Keratinocyte (primary cell): ENCODE measurements at places on chromosomes 12 and 14.
A peak's percentile ranks its signal among the peaks of the same experiment; 100 is the strongest.

DNA sequence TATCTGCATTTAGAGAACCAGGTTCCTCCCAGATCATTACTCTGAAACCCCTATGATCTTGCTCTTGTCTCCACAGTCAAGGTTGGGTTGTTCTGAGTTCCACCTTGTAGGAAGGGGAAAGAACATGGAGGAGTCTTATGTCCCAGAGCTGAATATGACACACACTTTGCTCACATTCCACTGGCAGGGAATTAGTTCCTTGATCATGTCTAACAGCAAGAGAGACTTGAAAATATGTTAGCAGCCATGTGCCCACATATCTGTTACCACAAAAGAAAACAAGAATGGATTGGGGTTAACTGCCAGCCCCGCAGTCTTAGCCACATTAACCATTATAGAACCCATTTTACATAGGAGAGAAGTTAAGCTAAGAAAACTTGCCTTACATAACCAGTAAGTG lies 71.1 kb upstream of the MDM1 start:
- DNase-seq, result no peak

DNA sequence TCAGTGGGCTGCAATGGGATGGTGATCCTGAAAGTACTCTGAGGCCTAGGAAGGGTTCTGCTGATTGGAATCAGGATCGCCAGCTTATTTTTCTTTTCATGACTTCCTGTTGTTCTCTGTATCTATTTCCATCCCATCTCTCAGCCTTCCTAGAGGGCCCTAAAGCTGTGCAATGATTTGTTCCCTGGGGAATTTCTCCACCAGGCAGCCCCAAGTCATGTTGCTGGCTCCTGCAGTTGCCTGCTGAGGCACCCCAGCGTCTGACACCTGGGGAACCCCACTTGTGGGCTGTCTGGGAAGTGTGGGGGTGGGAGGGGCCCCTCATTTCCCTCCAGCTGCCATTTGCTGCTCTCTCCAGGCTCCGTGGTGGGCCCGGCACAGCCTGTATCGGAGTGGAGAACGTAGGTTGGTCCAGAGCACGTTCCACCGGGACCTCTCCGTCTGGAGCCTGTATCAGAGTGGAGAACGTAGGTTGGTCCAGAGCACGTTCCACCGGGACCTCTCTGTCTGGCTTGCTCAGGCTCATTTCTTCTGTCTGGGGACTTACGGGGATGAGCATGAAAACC lies 138.3 kb downstream of the TSPAN9 start:
- no peak for DNase-seq

DNA sequence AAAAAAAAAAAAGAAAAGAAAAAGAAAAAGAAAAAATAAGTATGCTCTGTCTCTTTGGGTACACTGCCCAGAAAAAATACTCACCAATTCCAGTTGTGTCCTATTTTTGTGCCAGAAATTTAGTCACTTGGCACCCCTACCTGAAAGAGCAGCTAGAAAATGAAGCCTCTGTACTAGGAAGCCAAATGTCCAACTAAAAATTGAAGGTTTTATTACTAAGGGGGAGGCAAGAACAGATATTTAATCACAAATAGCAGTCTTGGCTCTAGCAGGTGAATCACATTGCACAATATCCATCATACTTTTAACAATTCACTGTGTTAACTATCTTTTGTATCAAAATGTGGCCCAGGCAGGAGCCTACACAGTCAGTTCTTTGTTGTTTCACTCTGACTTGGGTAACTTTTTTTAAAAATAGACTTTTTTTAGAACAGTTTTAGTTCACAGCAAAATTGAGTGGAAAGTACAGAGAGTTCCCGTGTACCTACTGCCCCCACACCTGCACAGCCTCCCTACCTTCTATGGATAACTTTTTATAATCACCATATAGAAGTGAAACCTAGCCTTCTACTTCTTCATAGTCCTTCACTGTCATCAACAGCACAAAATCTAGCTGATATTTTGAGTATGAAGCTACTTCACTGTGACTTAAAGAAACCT lies 87.1 kb upstream of the ATF7IP start:
- DNase-seq, result no peak

GRCh38 chr14:104101086-104101621 lies 15.7 kb downstream of the ASPG start:
- DNase-seq, result no peak

DNA sequence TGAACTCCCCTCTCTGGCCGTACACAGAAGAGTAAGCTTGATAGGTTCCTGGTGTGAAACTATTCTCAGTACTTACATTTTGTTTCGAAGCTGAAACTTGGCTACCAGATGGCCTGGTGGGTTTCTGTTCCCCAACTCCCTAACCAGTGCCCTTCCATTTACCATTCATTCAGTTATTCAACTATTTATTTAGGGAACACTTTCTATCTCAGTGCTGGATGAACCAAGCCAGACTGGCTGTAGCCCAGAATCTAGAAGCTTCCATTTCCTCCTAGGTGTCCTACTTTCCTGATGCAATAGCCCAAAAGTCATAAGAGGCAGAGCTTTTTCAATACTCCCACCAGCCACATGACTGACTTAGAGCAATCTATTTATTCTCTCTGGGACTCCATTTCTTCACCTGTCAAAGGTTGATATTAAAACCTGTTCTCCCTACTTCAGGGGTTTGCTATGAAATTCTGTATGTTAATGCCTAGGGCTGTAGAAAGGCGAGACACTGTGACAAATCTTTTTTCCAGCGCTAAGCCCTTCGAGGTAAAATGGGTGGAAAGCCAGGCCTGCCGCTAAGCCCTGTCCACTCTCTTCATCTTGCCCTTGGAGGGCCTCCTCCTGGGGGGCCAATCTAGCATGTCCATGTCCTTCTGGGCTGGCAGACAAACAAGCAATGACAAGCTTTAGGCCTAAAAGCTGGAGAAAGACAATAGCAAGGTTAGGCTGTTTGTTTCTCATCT lies 8.1 kb upstream of the IRF2BPL start:
- no peak for DNase-seq

DNA sequence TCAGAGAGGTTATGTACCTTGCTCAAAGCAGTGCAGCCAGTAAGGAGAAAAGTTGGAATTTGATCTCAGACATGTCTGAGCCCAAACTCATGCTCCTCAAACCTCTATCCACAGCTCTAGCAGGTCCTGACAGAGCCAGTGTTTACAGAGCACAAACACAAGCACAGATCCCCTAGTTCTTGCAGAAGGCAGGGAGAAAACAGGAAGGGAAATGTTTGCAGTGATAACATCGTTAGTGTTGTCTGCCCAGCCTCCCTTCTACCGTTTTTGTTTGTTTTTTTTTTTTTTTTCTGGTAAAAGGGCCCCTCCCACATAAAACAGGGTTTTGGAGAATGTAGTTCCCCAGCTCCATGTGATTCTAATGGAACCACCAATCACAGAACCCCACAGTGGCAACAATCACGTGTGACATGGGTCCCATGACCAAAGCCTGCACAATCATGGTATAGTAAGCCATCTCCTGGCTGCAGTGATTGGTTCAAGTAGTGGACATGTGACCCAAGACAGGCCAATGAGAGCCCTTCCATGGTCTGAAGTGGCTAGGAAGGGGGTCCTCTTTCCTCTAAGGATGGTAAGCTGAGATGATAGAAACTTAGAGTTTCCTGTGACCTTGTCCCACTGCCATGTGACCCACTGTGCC lies 513.4 kb downstream of the MED13L start:
- no peak for DNase-seq

GRCh38 chr12:83865431-83865830 lies 1047.2 kb downstream of the SLC6A15 start:
- DNase-seq, result no peak

GRCh38 chr12:104888481-104888880 lies 69.6 kb downstream of the SLC41A2 start:
- no peak for DNase-seq

GRCh38 chr12:95318071-95318545 lies 100.5 kb downstream of the VEZT start:
- no peak for DNase-seq

- DNase-seq, result no peak
These were observed 7.5 kb downstream of the FOXG1 start for GRCh38 chr14:28773861-28774691.

DNA sequence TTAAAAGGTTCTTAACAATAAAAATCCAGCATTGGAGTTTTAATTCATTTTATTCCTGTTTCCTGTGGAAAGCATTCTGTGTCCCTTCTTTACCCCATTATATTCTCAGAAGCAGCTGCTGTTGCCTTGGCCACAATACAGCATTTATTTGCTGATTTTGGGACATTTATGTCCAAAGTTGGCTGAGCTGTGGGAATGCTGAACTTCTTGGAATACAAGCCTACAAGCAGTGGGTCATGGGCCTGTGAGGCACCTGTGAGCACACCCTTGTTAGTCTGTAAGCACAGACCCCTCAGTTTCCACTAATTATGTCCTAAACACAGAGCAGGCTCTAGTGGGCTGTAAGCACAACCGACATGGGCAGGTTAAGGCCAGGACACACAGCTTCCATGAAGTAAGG lies 122.2 kb upstream of the IGF1 start:
- no peak for DNase-seq

GRCh38 chr14:76428611-76429010 lies 52.7 kb downstream of the ESRRB start:
- no peak for DNase-seq

DNA sequence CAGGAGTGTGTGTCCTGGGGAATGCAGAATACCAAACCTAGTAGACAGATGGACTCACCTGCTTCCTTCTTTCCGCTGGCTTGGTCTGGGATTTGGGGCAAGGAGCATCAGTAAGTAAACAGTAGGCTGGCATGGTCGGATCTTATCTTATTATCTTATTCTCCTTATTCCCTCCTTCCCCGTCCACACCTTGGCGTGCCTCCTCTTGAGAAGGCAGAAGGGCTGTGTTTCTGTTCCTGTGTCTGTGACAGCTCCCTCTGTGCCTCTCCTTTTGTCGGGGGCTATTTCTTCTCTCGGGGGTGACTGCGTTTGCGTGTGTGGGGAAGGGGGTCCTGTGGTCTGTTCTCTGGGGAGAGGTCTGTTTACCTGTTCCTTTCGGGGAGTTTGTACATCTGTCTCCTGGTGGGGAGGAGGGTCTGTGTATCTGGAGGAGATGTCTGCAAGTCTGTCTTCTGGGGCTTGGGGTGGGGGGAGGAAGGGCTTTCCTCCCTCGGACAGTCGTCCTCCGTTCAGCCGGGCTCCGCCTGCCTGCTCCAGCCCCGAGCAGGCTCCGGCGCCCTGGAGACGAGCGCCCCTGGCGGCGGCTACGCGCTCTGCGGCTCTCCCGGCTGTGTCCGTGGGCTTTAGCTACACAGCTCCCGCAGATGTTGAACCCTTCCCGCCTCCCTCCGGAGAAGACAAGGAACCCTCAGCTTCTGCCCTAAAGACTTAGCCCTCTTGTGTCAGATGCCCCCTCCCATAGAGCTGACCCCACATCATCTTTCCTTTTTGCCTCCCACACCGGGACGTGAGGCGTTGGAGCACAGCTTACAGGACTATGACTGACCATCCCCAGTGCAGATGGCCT lies 4.4 kb downstream of the KRT86 start:
- peak; percentile 23 for DNase-seq

GRCh38 chr14:76863724-76864407 lies 37.7 kb downstream of the LRRC74A start:
- no peak for DNase-seq

- DNase-seq, result peak; percentile 42
These were observed 824 bp downstream of the TBK1 start for GRCh38 chr12:64452559-64453329.

GRCh38 chr14:103078420-103078749 lies 5.6 kb upstream of the LBHD2 start:
- DNase-seq, result no peak

DNA sequence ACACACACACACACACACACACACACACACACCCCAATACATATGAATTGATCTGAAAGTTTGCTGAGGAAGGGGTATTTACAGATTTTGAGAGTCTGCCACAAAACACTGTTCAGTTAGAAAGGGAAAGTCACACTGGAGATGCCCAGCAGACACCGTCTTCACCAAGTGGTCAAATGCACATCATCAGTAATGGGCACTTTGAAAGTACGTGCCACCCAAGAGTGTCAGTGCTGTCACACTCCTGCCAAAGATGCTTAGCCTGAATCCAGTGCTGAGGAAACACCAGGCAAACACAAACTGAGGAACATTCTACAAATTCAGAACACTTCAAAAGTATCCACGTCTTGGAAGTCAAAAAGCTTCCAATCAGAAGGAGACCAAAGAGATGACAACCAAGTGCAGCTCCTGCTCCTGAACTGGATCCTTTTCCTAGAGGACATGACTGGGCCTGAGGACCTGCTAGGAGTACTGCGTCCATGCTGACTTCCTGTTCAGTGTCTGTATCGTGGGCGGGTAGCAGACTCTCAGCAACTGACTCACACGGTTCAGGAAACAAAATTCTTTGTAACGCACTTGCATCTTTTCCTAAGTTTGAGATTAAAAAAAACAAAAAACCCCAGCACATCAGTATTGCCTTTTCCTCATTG lies 18.6 kb downstream of the PSMC1 start:
- no peak for DNase-seq

DNA sequence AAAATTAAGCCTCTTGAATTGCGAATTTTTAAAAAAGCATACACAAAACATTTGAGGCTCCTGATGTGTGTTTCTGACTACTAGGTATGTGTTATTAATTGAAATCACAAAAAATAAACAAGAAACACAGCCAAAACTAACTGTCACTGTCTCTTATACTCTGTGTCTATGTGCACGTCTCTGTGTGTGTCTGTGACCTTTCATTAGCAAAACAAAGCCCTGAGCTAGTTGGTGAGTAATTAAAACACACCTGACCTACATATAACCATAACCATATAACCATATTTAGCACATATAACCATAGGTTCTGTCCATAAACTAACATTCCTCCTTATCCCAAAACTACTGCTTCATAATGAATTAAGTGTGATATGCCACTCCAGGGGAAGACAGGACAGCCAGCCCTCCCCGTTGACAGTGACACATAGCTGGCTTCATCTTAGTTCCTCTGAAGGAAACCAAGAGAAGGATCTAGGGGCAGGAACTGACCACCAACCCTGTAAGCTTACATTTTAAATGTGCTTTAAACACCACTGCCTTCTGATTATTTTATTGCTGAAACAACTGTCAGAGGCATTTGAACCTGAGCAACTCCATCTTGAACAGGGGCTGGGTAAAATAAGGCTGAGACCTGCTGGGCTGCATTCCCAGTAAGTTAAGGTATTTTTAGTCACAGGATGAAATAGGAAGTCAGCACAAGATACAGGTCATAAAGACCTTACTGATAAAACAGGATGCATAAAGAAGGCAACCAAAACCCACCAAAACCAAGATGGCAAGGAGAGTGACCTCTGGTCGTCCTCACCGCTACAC lies 106.7 kb downstream of the PPP2R5E start:
- no peak for DNase-seq

- DNase-seq, result no peak
These were observed 52.3 kb upstream of the FUT8 start for GRCh38 chr14:65360144-65360784.

- DNase-seq, result no peak
These were observed 97.8 kb upstream of the CLMN start for GRCh38 chr14:95417492-95417891.

- no peak for DNase-seq
These were observed 6.2 kb downstream of the SLC41A2 start for GRCh38 chr12:104951759-104952509.

- no peak for DNase-seq
These were observed 610.7 kb upstream of the TMEM132C start for GRCh38 chr12:127656266-127656665.

GRCh38 chr14:102138961-102139285 lies 774 bp upstream of the WDR20 start:
- DNase-seq, result no peak

- DNase-seq, result peak; percentile 17
These were observed 40.5 kb downstream of the SLC2A14 start for GRCh38 chr12:7832059-7832696.
